Progenitor cell of endocrine pancreas (in vitro differentiated cells): ENCODE measurements at places on chromosomes 1 and 21. TPM values are rescaled to one million over a fixed set of nuclear protein-coding genes. Genes with fewer than 3 reads are reported as not detected.

DNA sequence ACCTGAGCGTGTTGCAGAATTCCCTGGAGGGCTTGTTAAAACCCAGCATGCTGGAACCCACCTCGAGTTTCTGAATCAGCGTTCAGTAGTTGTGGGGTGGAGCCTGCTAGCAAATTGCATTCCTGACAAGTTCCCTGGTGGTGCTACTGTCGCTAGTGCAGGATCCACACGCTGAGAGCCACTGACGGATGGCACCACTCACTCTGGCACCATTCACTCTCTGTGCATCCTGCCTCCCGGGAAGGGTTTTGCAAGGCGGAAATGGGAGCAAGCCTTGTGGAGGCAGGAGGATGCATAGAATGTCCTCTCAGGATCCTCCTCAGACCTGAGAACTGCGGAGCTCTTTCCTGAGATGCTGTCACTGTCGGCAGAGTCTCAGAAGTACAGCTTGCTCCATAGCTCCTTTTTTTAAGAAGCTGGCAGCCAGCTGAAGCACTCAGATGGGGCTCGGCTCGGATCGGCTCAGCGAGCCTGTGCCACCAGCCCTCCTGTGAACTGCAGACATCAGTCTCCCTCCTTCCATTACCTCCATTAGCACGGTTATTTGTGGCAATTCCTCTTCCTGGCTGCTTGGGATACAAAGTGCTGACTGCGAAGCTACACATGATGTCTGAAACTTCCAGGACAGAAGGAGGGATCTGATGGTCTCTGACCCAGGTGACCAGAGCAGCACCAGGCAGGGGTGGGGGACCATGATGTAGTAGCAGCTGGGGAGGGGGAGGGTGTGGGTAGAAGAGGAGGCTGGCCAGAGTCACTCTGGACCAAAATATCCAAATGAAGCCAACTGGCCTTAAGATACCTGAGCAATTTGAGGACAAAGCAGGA is 89.6 kb downstream of the C1orf94 start:
- H3K4me3 ChIP-seq, result no peak overlapping the region
- peaks cover 58% of the 10 kb centered on the region for H3K27me3 ChIP-seq
- no peak for DNase-seq
- no peak overlapping the region for H3K27ac ChIP-seq
- H3K4me1 ChIP-seq, result no peaks in the 10 kb centered on the region
- no peaks in the 10 kb centered on the region for H3K36me3 ChIP-seq

GRCh38 chr1:162663589-162664106 is 31.4 kb downstream of the DDR2 start:
- no peak overlapping the region for H3K4me3 ChIP-seq
- peaks cover 7% of the 10 kb centered on the region for H3K4me1 ChIP-seq
- H3K27ac ChIP-seq, result no peak overlapping the region
- DNase-seq, result no peak

DNA sequence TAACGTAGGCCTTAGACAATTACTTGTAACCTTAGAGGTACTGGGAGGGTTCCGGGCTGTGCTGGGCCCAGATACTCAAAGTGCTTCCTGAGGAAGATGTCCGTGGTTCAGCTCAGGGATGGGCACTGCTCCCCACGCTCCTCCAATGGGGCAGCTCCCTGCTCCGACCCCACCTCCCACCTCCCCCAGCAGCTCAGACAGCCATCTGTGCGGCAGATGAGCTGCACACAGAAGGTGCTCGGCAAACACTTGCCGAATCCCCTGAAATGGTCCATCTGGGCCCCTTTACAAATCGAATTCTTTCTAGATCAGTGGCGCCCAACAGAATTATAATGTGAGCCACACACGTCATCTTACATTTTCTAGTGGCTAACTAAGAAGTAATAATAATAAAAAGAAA is 242.4 kb upstream of the RAB4A start:
- H3K27ac ChIP-seq, result no peak overlapping the region
- H3K4me3 ChIP-seq, result no peak overlapping the region
- H3K4me1 ChIP-seq, result peaks cover 21% of the 10 kb centered on the region
- no peaks in the 10 kb centered on the region for H3K36me3 ChIP-seq
- DNase-seq, result no peak
- H3K27me3 ChIP-seq, result peaks cover 15% of the 10 kb centered on the region

- H3K36me3 ChIP-seq, result peaks cover 25% of the 10 kb centered on the region
- no peak overlapping the region for H3K27ac ChIP-seq
These were observed 24.3 kb downstream of the AHCTF1 start for GRCh38 chr1:246907472-246907871.

DNA sequence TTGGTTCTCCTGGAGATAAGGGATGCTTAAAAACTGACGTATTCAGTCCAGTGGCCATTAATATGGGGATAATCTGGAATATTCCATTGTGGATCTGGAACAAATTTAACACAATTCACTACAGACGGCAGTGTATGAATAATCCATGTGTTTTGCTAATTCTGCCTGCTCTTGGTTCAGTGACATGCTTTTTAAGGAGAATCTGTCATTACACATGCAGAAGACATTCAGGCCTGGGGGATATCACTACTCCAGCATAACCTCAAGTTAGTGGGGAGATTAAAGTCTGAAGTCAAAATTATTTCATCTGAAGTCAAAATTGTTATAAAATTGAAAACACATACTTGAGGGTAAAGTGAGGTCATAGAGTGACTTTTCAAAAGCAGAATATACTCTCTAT is 789.3 kb downstream of the USP25 start:
- H3K4me1 ChIP-seq, result peaks cover 4% of the 10 kb centered on the region
- no peak overlapping the region for H3K4me3 ChIP-seq
- H3K36me3 ChIP-seq, result peaks cover 2% of the 10 kb centered on the region
- H3K27ac ChIP-seq, result no peak overlapping the region
- no peak for DNase-seq

- no peak overlapping the region for H3K4me3 ChIP-seq
- H3K27me3 ChIP-seq, result peaks cover 45% of the 10 kb centered on the region
- H3K27ac ChIP-seq, result no peak overlapping the region
- DNase-seq, result no peak
- peaks cover 1% of the 10 kb centered on the region for H3K4me1 ChIP-seq
These were observed 18.4 kb downstream of the JUN start for GRCh38 chr1:58765441-58765840.

- H3K4me1 ChIP-seq, result peaks cover 25% of the 10 kb centered on the region
- H3K27ac ChIP-seq, result no peak overlapping the region
- peaks cover 17% of the 10 kb centered on the region for H3K36me3 ChIP-seq
- no peaks in the 10 kb centered on the region for H3K27me3 ChIP-seq
These were observed 4.7 kb downstream of the BTF3L4 start for GRCh38 chr1:52060822-52061221.

GIPC2 gene
- total RNA-seq, result 3.0 and 4.2 TPM in 2 replicates

PLEKHA6 gene
- 66.9 and 71.5 TPM in 2 replicates for total RNA-seq
